ENCODE measurements at places on chromosomes 4 and X.

DNA sequence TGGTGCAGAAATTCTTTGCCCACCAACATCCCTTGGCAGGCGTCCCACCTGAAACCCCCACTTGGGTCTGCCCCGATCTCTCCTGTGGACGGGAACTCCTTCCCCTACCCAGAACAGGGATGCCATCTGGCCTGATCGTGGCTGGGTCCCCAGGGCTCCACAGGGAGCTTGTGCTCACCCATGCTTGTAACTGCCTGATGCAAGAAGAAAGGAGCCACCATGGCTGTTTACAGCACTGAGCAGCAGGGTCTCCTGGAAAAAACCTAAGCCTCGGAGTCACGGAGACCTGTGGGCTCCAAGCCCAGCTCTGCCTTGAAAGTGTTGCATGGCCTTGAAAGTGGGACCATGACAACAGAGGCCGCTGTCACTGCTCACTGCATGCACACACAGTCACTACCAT, 101.5 kb upstream of the AFAP1 start:
- DNase-seq: no peak

DNA sequence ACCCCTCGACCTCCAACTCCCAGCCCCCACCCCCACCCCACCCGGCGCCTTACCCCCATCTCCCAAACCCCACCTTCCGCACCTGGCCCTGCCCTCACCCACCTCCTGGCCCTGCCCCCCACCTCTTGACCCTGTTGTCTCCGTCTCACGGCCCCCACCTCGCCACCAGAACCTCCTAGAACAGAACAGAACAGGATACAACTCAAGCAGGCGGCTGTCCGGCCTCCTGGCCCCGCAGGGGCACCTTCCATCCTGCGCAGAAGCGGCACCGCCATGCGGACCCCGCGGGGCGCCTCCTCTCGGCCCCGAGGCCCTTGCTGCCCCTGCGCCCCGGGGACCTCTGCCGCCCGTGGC, 354 bp downstream of the CTAG2 start:
- no peak for DNase-seq

- DNase-seq: no peak
Observed at GRCh38 chr4:32349026-32349425, 1628.9 kb downstream of the PCDH7 start.

DNA sequence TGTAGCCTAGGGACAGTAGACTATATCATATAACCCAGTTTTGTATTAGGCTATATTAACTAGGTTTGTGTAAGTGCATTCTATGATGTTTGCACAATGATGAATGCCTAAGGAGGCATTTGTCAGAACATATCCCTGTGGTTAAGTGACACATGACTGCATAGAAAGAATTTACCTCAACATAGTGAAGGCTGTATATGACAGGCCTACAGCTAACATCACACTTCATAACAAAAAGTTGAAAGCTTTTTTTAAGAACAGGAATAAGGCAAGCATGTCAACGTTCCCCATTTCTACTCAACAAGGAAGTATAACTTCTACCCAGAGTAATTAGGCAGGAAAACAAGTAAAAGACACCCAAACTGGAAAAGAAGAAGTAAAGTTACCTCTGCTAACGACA, 165.9 kb upstream of the NDST4 start:
- DNase-seq: no peak

DNA sequence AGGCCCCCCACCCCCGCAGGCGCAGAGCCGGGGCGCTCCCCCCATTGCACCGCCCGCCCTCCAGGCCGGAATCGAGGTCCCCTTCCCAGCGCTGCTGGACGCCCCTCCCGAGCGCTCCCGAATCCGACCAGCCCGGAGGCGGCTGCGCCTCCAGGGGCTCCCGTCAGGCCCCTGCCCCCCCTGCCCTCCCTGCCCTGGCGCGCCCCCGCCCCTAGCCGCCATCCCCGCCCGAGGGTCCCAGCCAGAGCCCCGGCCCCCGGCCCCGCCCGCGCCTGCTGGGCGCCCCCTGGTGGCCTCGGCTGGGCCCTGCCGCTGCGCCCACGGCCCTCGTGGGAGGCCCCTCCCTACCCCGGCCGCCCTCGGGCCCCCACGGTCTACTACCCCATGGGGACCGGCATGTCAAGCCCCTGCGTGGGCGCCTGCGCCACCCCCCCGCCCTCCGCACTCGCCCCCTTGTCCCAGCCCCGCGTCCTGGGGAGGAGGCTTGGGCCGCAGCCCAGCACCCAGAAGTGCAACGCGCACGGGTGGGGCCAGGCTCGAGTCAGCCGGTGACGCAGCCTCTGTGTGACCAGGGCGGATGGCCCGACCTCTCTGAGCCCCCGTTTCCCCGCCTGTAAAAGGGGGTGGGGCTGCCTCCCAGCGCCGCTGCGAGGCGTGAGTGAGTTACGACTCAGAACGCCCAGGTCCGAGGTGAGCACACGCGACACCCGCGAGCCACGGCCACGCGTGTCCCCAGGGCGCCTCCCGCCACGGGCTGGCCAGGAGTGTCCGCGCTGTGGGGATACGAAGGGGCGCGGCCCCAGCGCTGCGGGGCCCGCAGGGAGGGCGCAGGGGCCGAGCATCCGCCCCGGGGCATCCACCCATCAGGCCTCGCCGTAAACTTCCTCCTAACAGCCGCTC, 104.9 kb downstream of the FAM53A start:
- DNase-seq: peak; percentile 31

DNA sequence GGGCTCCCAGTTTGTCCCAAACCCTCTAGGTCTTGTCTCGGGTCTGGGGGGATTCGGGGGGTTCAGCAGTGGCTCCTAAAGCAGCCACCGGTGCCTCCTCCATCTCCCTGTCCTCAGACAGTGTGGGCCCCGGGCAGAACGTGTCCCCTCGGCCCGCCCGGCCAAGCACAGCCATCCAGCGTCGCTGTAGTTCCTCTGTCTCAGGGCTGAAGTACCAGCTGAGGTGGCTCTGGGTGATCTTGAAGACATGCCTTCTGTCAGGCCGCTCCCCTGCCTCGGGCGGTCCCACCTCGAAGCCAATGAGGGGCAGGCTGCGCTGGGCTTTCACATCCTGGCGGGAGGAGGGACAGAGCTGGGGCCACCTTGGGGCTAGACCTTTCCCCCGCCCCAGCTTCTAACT, 5.9 kb downstream of the TSR2 start:
- DNase-seq: no peak

GRCh38 chr4:11497212-11497806, 68.6 kb upstream of the HS3ST1 start:
- no peak for DNase-seq
